ENCODE measurements at places on chromosomes 1 and 21.

DNA sequence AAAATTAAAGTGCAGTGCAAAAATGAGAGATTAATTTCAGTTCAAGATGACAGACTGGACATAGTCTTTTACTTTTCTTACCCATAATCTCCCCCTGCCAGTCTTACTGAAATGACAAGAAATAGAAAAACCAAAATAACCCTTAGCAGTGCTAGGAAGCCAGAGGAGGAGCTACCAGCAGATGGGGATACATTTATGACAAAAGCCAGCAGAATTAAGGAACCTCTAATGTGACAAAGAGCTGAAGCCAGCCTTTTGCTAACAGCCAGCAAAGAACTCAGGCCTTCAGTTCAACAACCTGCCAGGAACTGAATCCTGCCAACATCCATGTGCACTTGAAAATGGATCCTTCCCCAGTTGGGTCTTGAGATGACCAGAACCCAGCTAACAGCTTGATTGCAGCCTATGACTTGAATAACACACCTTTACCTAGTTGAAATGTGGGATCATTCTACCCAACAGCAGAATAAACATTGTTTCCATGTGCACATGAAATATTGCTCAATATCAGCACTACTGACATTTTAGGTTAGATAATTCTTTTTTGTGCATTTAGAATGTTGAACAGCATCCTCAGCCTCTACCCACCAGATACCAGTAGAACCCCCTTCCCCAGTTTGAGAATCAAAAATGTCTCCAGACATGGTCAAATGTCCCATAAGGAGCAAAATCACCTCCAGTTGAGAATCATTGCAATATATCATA, 7.9 kb upstream of the TRAF5 start:
- DNase-seq: no peak

DNA sequence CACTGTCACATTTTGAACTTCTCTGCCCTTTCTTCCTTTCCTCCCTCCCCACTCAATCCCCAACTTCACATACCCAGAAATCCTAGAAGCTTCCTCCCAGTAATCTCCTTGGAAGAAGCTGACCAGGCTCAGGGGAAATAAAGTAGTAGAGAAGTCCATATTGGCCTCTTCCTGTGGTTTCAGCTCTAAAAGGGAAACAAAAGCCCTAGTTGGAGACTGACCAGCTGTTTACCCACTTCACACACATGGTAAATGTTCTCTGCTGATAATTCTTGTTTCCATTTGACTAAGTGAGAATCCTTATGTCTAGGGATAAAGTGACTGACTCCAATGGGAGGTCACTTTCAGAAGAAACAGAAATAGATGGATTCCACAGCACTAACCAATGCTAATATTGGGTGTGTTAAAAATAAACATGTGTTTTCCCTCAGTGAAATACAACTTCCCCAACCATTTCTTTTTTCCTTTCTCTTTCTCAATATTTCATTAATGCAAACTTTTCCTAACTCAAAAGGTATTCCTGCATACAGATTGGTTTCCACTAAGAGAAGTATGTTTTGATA, 178.9 kb upstream of the DPT start:
- DNase-seq: no peak

DNA sequence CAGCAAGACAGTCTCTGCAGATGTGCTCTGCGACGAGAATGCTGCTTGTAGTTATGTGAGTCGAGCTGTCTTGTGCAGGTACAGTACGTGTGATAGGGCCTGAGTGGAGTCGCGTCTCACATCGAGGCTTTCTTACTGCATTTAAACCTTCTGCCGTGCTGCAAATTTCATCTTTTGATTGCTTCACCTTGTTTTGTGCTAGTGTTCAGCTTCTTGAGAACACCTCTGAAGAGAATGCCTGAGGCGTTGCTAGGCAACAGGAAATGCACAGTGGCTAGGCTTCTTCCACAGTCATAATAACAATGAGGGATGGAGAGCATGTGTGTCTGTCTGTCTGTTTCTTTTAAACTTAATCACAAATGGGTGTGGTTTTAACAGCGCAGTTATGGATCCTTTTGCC, 52.9 kb downstream of the MRPS6 start:
- DNase-seq: no peak

DNA sequence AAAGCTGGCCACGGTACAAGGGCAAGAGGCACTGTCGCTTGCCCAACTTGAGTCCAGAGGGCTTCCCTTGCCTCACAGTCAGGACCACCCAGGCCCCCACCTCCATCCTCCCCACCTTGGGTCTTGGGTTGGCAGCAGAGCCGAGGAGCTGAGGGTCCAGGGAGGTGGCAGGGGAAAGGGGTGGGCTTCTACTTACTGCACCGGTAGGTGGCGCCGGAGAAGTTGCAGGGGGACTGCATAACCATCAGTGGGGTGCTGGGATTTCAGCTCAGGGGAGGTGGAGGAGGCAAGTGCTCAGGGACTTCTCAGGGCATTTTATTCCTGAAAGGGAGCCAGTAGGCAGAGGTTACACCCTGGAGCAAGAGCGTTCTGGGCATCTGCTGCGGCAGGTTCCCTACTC, 44.0 kb downstream of the TRIM62 start:
- no peak for DNase-seq

- no peak for DNase-seq
Observed at GRCh38 chr1:15201849-15202551, 45.0 kb upstream of the FHAD1 start.

DNA sequence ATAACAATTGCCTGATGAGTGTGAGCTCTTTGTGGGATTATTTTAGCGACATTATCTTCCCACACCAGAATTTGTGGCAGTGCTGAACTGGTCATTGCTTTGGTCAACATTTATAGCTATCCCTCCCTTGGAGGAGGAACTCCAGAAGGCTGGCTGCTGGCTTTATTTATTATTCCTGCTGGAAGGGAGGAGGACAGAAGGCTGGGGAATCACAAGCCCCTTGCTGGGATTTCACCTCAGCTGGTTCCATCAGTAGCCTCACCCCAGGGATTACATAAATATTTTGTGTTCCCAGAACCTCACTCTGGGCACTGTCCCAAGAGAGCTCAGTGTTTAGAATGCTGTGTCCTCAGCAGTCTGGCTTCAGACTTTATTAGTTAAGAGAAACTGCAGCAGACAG, 102.8 kb upstream of the C1orf21 start:
- DNase-seq: no peak

DNA sequence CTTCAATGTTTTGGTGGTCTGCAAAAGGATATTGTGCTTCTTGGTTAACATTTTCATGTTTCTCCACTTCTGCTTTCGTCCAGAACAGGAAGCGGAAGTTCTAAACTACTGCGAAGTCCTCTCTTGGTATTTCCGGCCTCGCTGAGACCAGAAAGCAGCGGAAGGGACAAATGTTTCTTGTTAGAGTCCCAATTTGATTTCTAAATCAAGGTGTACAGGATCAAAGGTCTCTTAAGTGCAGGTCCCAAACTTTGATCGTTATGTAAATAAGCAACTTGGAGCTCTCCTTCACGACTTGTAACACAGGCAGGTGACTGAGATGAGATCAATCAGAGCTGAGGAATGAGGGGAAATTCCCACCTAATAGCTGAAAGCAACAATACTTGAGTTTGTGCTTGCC, 40.1 kb upstream of the HMCN1 start:
- DNase-seq: no peak

- no peak for DNase-seq
Observed at GRCh38 chr21:46503922-46504550, 45.3 kb downstream of the DIP2A start.

DNA sequence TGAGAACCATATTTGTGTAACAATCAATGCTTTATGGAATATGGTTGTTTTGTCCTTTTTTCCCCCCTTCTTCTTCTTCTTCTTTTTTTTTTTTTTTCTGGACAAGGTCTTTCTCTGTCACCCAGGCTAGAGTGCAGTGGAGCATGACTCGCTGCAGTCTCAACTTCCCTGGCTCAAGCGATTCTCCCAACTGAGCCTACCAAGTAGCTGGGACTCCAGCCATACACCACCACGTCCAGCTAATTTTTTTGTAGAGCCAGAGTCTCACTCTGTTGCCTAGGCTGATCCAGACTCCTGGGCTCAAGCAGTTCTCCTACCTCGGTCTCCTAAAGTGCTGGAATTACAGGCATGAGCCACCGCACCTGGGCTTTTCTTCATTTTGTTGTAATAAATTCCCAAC, 86.7 kb downstream of the FMN2 start:
- no peak for DNase-seq

DNA sequence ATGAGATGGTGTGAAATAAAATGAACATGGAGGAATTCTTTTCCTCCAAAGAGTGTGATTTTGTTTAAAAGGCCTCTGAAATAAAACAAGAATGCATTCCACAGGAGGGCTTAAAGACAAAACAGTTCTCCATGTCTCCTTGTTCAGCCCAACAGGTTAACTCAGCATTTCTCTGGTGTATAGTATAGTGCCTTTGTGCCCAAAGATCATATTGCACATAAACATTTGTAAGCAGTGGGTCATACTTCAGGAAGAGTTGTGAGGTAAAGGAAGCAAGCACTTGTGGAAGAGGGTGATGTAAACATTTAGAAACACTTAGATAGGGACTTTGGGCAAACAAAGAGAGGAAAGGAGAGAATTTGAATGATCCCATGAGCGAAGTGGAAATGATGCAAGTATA, 433.9 kb downstream of the SIPA1L2 start:
- no peak for DNase-seq

GRCh38 chr1:33429856-33430691, 821 bp downstream of the PHC2 start:
- DNase-seq: no peak

DNA sequence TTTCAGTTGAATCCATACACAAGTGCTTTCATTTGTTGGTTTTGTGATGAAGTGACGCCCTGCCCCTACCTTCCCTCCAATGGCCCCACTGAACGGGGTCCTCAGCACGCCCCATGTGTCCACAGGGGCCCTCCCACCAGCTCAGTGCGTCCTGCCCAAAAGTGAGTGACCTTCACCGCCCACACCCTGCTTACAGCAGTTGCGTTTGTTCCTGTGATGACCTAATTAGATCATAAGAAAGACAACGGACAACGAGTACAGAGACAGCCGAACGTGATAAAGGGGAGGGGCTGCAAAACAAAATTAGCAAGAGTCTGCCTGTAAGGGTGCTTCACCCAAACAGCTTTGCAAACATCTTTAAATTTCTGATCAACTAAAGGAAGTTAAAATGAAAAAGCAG, 38.2 kb upstream of the RIPK4 start:
- DNase-seq: no peak

DNA sequence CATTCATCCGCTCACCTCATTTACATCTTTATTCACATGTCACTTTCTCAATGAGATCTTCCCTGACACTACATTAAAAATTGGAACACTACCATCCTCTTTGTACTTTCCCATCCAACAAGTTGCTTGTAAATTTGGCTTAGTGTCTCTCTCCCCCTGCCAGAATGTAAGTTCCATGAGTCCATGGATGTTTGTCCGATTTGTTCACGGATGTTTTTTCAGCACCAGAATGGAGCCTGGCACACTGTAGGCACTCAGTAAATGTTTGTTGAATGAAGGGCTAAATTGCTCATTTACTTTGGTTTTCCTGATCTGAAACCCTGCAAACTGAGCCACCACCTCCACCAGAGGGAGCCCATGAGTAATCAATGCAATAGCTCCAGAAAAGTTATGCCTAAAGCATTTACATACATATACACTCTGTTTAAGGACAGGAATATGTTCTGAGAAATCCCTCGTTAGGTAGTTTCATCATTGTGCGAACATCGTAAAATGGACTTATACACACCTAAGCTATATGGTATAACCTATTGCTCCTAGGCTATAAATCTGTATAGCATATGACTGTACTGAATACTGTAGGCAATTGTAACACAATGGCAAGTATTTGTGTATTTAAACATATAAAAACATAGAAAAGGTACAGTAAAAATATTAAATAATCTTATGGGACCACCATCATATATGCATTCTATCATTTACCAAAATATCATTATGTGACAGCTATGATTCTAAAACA, 2.8 kb upstream of the EYA3 start:
- DNase-seq: peak; percentile 84

GRCh38 chr1:111618961-111619634, 491 bp upstream of the RAP1A start:
- no peak for DNase-seq

GRCh38 chr1:84574936-84575335, 696 bp upstream of the CTBS start:
- DNase-seq: no peak

- no peak for DNase-seq
Observed at GRCh38 chr1:181517181-181517875, 34.0 kb downstream of the CACNA1E start.

GRCh38 chr21:39037807-39038405, 145.3 kb downstream of the PSMG1 start:
- no peak for DNase-seq

GRCh38 chr1:3702990-3703728, 49.1 kb upstream of the CCDC27 start:
- no peak for DNase-seq

DNA sequence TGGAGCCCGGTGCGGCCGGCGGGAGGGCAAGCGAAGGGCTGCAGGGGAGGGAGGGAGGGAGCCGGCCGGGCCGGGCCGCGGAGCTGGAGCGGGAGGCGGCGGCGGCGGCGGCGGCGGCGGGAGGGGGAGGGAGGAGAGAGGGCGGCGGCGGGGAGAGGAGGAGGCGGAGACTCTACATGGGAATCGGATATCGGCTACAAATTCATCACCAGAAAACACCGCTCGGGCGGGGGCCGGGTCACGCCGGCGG, at the start of gene AKT3:
Gene AKT3, minus strand, starts transcription at position 42 of the 250 bp plus-strand sequence. CDS start 7,073 bp downstream, outside the sequence.
- DNase-seq: no peak

DNA sequence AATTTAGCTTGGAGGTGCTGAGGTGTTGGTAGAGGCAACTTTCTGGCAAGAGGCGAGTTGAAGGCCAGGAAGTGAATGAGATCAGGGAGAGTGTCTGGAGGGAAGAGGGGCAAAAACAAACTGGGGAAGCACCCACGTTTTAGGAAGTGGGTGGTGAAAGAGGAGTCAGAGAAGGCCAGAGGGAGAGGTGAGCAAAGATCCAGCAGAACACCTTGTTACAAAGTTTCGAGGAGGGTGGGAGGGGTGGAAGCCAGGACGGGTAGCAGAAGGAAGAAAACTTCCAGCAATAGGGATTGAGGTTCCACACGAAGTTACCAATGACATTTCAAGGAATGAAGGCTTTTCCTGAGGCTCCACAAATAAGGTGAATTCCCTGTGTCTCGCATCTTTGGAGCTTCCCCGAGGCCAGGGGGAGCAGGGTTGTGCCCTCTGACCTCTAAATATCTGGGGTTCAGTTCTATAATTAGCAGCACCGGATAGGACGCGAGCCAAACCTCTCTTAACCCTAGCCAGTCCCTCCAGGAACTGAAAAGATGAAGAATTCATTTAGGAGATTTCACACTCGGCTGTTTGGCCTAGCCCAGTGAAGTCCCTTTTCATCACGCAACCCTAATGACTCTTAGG, 578 bp upstream of the SESN2 start:
- no peak for DNase-seq

- no peak for DNase-seq
Observed at GRCh38 chr1:68570871-68571270, 74.0 kb upstream of the DEPDC1 start.

DNA sequence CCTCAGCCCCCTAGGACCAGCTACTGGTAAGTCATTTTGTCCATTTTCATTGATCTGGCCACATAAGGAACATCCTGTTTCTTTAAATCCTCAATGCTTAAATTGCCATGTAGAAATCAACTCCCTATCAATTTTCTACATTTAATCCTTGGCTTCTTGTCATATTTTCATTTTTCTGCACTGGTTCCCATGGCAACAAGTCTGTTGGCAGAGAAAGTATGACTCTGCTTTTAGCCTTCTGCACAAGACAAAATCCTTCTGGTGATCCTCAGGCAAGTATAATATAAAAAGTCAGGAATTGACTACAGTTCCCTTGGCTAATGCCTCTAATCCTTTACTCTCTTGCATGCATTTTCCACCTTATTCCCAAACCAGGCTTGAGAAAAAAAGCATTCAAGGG, 65.0 kb downstream of the LRRC40 start:
- DNase-seq: no peak

GRCh38 chr1:212504171-212504803, 71.6 kb downstream of the NENF start:
- DNase-seq: no peak
